ENCODE measurements at places on chromosomes 4 and X.

DNA sequence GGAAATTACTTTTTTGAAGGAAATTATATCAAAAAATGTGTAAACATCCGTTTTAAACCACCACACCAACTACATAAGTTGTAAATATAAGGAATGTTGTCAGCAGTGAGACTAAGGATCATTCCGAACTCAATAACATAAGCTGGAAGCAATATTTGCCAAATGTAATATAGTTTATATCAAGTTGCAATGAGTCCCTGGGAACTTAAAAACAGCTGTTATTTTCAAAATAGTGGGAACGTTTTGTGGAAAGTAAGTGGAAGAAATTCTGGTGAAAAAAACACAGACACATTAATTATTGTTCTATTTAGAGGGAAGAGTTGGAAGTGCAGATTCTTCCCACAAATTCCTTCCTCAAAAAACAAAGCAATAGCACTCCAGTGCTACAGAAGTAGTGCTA is 444.3 kb downstream of the NAP1L3 start:
- no peak for DNase-seq

DNA sequence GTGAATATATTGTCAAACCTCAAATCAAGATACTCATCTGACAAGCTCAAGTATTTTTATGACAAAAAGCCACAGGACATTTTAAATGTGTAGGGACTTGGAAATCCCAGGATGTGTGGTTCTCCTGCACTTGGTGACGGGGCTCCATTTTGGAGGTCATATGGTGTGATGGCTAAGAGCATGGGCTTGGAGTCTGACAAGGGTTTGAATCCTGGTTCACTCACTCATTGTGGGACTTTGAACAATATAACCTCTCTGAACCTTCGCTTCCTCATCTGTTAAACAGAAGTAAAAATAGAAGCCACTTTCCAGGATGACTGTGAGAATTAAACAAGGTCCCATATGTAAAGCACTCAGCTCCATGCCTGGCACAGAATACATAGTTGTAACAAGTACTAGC is 99.6 kb downstream of the SMIM20 start:
- DNase-seq = no peak

DNA sequence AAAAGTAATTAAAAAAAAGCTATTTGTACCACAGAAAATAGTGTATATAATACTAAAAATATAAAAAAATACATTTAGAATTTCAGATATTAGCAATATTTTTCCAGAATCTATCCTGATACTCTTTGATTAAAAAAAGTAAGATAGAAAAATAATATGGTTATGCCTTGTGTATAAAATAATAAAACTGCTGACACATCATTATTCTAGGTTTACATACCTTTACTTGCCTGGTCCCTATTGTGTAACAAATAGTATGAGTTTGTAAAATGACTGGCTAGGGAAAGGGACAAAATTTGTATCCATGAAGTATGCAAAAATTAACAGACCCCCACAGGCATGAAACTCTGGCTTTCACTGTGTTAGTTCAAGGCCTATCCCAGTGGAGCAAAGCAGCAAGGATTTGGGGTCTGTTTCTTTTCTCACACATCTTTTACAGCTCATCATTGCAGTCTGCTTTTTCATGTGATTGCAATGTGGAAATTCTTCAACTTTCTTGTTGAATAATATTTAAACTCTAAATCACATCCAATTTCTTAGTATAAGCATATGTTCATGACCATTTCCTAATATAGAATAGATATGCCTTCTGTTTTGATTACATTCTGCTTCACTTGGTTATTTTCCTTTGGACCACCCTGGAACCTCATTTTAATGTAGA is 136.7 kb upstream of the PCDH18 start:
- peak; percentile 53 for DNase-seq

DNA sequence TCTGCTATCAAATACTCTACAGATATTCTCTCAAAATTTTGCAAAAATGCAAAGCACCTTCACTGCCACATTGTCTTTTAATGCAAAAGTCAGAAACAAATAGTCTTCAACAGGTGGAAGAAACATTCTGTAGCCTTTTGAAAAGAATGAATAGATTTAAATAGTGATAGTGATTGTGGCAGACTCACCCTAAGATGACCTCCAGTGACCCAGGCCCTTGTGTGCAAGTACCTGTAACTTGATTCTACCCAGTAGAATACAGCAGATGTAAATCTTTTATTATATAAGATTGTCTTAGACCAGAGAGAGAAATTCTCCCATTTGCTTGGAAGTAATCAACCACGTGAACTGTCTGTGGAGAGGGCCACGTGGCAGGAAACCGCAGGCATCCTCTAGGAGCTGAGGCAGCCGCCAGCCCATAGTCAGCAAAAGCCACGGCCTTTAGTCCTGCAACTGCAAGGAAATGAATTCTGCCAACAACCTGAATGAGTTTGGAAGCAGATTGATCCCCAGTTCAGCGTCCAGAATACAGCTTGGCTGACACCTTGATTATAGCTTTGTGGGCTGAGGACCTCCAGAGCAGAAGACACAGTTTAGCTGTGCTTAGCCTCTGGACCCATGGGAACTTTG is 272.5 kb downstream of the ARHGAP10 start:
- no peak for DNase-seq

GRCh38 chr4:21205821-21206531 is 505.7 kb downstream of the PACRGL start:
- DNase-seq = no peak

GRCh38 chr4:156638925-156639605 is 332.5 kb downstream of the PDGFC start:
- peak; percentile 58 for DNase-seq

- DNase-seq = peak; percentile 21
These were observed 5.8 kb downstream of the CCNQ start for GRCh38 chrX:153592966-153593688.

GRCh38 chrX:111955901-111956300 is 79.9 kb downstream of the TRPC5OS start:
- DNase-seq = peak; percentile 3

DNA sequence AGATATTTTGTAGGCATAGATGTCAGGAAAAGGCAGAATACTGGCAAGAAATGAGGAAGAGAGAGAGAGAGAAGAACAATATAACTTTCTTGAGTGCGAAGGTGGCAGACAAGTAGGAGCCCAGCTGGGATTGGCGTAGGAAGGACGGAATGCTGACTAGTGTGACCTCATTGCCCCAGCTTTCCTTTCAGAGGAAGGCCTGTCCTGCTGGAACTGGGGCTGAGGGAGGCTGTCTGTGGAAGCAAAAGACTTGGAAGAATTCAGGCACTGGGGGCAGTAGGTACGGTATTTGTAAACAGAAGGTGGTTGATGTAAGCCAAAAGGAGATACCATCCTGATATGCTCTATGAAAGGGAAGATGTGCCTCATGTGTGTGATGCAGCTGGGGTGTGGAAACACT is 818.4 kb downstream of the ADGRL3 start:
- no peak for DNase-seq

GRCh38 chr4:14853176-14853943 is 148.9 kb upstream of the CPEB2 start:
- no peak for DNase-seq

DNA sequence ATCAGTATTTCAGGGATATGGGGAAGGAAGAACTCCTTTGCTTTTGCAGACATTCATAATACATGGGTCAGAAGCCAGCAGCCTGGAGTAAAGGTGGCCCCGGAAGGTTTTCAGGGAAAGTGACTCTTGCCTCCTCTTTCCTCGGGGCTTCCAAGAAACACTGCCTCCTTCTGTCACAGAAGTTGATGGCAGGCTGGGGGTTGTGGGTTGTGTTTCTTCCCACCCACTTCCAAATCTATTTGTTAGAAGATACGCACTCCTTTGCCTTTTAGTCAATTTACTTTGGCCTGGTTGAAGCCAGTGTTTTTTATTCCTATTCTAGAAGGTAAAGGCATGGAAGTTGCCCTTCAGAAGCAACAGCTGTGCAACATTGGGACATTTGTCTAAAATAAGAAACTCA is 19.7 kb downstream of the KIT start:
- DNase-seq = no peak

DNA sequence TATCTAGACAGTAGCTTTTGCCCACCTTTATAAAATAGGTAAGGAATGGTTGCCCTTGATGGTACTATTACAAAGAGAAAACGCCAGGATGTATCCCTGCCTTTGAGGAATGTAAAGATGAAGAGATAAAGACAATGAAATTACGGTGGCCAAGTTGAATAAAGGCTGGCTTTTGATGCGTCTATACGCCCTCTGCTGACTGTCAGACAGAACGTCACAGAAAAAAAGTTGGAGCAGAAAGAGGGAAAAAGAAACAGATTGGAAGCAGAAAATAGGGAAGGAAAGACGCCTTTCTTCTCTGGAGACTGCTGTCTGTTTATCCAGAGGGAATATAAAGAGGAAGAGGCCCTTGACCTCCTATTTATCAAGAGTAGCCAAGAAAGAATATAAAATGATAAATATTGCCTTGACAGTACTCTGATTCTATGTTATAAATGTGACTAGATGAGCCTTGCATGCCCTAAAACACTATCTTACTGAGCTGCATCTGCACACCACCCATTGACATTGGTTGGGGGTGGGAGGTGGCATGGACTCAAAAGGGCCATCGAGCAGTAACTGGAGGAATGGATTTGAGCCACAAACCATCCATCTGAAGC is 30.6 kb downstream of the PCDH19 start:
- peak; percentile 61 for DNase-seq

- DNase-seq = no peak
These were observed 1532.6 kb downstream of the C4orf33 start for GRCh38 chr4:130628531-130628930.

- peak; percentile 51 for DNase-seq
These were observed 30.0 kb upstream of the PLAC1 start for GRCh38 chrX:134688031-134688823.

DNA sequence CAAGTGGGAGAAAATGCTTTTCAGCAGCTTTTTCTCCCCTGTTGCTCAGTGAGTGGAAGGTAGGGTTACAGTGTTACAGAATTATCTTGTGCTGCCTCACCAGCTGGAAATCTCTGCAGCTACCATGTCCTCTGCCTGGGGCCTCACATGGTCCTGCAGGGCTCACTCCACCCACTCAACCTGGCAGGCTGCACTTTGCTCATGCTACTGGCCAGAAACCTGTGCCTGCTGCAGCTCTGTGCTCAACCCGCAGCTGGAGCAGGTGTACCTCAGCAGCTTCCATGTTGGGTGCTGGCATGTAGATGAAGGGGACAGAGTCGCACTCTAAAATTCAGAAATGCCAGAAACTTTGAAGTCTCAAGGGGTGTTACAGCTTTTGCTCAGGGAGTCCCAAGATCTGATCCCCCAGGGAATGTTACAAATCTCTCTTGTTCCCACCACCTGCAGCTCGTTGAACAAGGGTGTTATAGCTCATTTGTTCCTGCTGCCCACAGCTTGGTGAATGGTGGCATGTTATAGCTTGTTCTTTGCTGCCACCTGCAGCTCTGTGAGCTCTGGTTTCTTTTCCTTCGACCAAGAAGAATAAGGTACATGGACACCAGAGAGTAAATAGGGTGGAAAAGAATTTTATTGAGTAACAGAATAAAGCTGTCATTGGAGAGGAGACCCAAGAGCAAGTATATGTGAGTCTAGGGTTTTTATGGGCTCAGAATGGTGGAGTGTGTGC is 845.8 kb downstream of the TECRL start:
- DNase-seq = peak; percentile 9

DNA sequence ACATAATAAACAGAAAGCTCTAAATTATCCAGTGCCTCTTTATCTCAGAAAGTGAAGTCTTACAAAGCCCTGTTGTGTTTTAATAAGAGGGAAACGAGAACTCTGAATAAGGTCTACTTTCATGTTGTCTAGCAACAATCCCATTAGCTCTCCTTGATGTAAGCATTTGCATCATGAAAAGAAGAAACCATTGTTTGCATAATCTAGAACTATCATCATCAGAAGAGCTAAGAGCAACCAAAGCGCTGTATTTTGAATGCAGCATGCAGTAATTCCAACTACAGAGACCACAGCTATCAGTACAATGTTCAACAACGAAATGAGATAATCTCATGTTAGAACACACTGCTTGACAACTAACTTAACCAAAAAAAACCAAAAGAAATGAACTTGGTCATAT is 257.1 kb downstream of the CAMK2D start:
- DNase-seq = no peak

- DNase-seq = no peak
These were observed 138.3 kb downstream of the CRLF2 start for GRCh38 chrX:1074172-1074571.

DNA sequence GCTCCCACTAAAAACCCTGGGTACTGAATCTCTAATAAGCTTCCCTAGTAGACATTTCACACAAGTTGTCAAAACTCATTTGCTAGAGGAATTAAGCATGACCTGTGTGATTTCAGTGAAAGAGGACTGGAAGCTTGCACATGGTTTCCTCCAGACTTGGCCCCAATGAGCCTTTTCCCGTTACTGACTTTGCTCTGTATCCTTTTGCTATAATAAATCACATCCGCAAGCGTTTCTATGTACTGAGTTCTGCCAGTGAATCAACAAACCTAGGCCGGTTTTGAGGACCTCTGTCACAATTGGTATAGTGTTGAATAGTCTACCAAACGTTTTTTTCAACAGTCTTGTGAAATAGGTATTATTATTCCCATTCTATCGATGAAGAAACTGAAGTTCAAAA is 8.2 kb downstream of the ATP11C start:
- DNase-seq = peak; percentile 3

GRCh38 chr4:184641451-184641850 is 7.8 kb downstream of the CASP3 start:
- DNase-seq = no peak

DNA sequence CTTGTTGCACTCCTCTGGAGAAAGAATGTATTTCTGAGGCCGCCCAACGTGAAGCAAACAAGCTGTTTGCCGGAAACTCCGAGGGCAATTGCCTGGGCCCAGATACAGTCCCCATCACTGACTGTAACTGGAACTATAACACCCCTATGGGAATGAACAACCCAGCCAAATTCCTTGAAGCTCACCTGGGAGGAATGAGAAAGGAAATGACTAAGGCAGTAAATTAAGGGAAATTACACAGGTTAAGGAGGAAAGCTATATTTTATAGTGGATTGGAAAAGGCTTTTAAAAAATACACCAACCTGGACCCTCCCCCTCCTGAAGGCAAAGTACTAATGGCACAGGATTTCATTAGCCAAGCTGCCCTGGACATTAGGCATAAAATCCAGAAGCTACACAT is 11.7 kb upstream of the HERC5 start:
- no peak for DNase-seq

GRCh38 chr4:158461336-158461735 is 60.3 kb upstream of the RXFP1 start:
- DNase-seq = no peak

- DNase-seq = no peak
These were observed 605.2 kb upstream of the NR3C2 start for GRCh38 chr4:149047368-149047767.

DNA sequence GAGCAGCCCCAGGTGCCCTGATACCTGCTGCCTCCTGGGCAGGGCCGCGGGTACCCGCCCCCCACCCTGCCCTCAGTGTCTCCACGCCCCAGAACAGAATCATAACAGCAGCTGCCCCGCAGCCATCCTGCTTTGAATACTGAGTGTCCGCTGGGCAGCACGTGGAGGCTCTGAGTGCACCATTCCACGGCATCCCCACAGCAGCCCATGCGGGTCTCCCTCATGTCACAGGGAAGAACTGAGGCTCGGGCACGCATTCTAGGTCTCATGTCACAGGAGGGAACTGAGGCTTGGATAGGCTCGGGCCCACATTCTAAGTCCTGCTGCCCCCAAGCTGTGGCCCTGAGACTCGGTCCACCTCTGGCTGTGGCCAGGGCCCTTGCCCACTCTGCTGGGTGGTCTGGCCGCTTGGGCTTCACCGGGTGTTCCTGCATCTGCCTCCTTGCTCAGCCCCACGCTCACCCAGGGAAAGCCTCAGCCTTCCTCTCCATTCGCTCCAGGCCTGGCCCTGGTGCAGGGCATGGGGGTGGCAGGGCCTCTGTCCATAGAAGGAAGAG is 221.6 kb upstream of the PSAPL1 start:
- DNase-seq = no peak

GRCh38 chr4:113499166-113499565 is 262.4 kb downstream of the CAMK2D start:
- DNase-seq = no peak

All from tongue (tissue), 3 donors.